Stimulated activated CD4-positive, alpha-beta T cell treated with anti-CD3 and anti-CD28 coated beads, TNF-alpha, amount 100 ng/mL, for 1 hour (primary cell): ENCODE measurements at places on chromosomes 2 and 18.

DNA sequence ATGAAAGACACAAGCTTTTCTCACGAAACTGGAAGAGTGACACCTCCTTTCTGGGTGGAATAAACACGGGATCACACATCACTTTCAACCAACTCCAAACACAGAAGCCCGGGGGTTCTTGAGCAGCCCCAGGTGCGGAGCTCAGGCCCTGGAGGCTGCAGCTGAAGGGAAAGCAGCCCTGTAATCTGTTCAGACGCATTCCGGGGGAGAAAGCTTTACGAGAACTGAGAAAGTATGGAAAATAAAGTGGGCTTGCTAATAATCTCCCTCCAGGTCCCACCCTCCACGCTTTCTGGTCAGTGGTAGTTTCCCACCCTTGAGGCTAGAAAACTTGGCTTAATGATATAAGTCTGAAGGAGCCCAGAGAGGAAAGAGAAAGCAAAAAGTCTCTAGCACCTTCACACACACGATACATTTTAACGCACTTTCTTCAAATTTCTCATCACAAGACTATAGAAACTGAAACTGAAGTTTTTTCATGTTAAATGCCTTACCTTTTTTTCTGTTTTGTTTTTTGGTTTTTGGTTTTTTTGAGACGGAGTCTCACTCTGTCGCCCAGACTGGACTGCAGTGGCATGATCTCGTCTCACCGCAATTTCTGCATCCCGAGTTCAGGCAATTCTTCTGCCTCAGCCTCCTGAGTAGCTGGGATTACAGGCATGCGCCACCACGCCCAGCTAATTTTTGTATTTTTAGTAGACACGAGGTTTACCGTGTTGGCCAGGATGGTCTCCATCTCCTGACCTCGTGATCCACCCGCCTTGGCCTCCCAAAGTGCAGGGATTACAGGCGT is 141.3 kb downstream of the AFF3 start:
- no peak for DNase-seq

DNA sequence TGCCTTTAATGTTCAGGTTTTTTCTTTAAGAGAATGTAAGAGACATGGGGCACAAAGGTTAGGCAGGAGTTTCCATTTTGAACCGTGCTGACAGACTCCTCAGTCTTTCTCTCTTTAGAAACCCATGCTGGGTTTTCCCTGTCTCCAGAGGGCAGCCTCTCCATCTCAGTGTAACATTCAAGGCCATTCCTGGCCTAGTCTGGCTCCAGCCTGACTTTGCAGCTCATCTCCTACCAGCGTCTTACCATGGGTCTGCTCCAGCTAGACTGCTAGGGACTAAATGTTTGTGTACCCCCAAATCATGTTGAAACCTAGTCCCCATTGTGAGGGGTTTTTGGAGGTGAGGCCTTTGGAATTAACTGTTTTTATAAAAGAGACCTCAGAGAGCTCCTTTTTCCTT is 9.8 kb upstream of the CLIP4 start:
- DNase-seq, result no peak

- no peak for DNase-seq
Observed at GRCh38 chr18:12606592-12607315, 51.2 kb downstream of the SPIRE1 start.

- no peak for DNase-seq
Observed at GRCh38 chr2:24543252-24543651, 52.2 kb downstream of the NCOA1 start.

DNA sequence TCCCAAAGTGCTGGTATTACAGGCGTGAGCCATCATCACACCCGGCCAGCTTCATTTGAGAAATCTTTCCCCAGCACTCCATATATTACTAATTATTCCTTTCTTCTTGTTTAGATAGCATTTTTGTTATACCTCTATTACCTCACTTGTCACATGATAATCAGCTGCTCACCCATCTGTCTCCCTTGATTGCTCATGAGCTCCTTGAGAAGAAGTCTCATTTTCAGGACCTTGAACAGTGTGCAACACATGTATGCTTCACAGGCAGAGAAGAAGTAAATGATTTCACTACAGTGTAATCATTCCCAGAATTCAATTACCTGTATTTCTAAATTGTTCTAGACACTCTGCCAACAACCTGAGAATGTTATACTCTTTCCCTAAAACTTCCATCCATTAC is 6.2 kb downstream of the PAIP2B start:
- DNase-seq, result no peak

GRCh38 chr2:31877008-31877407 is 133.8 kb downstream of the MEMO1 start:
- no peak for DNase-seq

- DNase-seq, result no peak
Observed at GRCh38 chr18:70221915-70222278, 16.4 kb upstream of the RTTN start.

GRCh38 chr2:44777537-44777936 is 164.0 kb upstream of the SIX3 start:
- no peak for DNase-seq

DNA sequence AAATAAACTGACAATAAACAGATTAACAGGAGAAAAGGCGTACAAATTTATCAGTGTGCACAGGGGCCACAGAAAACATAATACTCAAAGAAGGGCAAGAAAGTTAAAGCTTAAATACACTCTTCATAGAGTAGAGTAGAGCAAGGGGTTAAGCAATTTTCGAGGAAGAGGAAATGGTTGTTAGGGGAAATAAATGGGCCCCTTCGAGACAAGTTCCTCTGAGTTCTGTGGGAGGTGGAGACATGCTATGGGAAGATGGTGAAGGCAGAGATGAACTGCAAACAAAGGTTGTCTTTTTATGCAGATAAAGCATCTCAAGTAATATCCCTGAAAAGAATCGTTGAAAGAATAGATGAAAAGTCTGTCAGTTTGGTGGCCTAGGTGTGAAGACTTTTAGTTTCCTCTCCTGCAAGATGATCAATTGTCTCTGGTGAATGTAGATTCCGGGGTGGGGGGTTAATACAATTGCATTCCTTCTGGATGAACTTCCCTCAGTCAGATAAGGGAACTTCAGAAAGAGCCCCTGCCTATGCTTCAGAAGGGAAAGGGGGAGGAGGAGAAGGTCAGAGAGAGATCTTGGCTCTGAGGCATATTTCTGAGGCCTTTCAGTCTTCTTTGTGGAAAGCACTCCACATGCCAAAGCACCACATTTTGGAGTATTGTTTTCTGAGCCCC is 127.0 kb downstream of the METTL4 start:
- DNase-seq, result no peak

DNA sequence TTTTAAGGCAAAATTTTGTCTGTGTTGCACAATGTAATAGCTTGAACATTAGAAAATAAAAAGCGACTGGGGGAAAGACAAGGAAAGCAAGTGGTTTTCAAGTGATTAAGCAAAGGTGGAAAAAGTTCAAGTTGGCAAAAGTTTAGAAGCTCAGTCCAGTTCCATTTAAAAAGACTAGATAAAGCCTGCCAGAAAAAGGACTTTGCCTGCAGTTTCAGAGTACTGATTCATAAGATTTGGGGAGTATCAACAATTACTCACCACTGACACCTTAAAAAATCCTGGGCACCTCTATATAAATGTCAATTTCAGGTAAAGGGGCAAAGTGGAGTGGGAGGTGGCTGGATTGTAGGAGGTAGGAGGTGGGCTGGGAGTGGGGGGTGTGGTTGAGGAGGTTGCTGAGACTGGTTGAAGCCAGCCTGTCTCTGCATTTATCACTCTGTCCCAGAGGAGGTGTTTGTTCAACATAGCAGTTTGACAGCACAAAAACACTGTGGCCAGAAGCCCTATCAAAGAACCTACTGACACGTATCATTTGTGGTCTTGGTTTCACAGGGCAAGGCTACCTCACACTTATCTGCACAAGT is 14.6 kb downstream of the ZEB2 start:
- no peak for DNase-seq

DNA sequence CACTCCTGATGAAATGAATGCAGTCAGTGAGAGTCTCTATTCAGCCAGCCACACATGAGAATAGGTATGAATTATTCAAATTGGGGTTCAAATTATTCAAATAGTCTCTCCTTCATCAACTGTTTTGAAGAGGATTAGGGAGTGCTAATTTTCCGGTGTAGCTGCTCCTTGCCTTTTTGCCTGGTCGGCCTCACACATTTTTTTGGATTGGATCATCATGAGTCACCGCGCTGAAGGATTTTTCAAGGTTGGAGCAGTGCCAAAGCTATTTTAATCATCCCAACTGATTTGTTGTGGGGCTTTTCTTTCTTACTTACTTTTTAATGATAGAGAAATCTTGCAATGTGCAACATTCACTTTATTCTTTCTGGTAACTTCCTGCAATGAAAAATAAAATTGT is 2.4 kb upstream of the DTNA start:
- no peak for DNase-seq

DNA sequence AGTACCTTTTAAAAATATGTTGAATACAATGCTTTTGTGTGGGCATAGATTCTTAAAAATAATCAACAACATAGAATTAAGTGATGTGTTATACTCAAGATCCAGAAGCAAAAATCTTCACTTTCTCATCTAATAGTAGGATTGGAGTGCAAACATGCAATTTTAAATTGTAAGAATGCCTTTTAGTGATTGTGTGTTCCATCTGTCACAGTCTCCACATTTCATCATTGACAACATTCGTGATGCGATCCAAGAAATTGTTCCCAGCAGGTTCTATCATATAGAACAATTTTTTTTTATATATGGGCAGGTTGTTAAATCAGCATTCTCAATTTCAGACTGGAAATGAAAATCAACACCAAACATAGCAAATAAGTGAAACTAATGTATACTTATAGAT is 1671.8 kb upstream of the SLC39A10 start:
- no peak for DNase-seq

GRCh38 chr18:4405965-4406364 is 49.1 kb downstream of the DLGAP1 start:
- DNase-seq, result no peak

DNA sequence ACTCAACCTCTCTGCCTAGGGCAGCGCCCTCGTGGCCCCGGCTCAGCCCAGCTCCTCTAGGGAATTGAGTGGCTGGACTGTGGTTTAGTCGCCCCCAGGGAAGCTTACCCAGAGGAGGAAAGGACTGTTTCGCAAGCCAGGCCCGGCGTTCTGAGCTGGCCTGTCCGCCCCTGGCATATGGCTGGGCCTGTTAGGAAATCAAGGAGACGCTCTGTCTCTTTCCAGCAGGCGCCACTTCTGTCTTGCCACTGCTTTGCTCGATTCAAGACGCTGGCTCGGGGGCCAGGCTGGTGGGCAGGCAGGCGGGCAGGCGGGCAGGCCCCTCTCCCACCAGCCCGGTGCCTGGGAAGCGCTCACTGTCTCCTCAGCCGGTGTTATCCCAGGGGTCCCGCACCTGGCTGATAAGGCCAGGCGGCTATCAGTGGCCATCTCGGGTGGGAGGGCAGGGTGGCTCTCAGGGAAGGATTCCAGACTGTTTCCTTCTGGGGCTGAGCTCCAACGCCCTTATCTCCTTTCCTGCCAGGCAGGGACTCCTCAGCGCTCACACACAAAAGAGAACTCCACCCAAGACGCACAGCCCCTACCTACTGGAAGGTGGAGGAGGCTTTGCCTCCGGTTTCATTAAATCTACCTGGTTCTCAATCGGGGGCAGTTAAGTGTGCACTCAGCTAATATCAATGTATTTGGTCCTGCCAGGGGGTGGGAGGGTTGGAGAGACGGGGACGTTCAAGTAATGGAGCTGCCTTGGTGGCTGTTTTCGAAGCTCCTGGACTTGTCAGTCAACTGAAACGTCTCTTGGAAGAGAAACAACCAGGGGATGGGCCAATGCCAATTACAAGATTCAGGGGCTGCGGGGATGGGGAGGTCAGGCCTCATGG is 109.1 kb downstream of the SMAD7 start:
- no peak for DNase-seq

GRCh38 chr18:49767111-49768050 is 46.0 kb downstream of the ACAA2 start:
- DNase-seq, result no peak

DNA sequence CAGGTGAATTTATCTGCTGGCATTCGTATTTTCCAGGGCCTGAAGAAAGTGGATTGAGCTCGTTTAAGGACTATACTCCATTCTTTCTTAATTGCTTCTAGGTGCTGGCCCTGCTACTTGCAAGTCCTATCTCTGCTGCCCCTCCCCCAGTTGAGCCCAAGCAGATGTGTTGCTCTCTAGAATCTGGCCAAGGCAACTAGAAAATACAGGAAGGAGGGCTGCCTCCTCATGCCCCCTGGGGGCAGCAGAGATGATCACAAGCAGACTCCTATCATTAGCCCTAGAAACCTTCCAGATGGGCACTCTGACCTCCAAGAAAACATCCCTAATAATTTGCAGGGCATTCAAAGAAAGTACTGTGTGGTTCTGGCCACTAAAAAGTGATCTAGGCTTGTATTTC is 72.5 kb upstream of the CYP26B1 start:
- DNase-seq, result no peak

GRCh38 chr2:195338856-195339255 is 318.2 kb upstream of the SLC39A10 start:
- no peak for DNase-seq

DNA sequence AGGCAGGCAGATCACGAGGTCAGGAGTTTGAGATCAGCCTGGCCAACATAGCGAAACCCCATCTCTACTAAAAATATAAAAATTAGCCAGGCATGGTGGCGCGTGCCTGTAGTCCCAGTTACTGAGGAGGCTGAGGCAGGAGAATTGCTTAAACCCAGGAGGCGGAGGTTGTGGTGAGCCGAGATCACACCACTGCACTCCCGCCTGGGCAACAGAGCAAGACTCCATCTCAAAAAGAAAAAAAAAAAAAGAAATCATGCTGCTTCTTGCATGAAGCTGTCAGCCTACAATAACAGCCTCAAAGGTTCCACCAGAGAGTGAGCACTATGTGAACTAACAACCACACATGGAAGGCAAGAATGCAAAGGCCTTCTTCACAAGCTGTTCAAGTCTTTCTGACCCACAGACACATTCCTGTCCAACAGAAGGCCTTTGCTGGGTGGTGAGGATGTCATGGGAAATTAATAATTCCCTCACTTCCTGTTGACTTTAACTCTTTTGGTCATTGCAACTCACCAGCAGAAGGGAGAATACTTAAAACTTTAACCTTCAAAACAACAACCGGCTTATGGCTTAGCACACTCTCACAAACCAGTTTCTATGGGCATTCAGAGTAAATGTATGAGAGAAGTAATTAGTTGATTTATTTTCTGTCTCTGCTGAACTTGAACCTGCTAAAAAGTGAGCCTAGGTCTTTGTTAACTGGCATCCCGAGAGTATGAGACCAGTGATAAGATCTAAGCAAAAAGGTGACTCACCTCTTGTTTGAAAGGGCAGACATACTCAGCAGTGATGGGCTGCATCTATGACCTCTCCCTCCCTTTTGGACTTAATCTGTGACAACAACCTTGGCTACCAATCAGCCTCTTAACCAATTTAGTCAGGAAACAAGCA is 11.8 kb downstream of the PLEKHM3 start:
- DNase-seq, result no peak

DNA sequence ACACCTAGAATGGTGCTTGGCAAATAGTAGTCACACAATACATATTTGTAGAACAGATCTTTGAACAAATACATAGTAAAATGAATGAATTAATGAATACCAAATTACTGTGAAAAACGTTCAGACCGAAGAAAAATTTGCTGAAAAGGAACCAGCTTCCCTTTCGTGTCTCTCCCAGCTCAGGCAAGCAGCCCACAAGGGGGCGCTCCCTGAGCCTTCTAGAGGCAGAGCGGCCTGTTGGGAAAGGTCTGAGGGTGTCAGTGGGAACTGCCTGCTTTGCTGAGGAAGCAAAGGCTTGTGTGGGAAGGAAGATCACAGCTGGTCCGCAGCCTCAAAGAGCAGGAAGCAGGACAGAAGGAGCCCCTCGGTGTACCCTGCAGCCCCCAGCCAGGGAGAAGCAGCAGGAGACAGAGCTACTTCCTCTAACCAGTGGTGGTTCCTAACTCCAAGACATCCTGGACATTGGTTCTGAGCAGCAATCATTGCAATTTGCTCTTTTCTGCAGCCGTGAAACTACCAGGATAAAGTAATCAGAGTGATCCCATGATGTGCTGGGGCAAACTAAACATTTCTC is 231.1 kb downstream of the ANKRD30B start:
- no peak for DNase-seq
